NCI-H187 treated with DMSO at 0.1 percent for 48 hours (cell line): ENCODE measurements at places on chromosomes 2 and 18.

DNA sequence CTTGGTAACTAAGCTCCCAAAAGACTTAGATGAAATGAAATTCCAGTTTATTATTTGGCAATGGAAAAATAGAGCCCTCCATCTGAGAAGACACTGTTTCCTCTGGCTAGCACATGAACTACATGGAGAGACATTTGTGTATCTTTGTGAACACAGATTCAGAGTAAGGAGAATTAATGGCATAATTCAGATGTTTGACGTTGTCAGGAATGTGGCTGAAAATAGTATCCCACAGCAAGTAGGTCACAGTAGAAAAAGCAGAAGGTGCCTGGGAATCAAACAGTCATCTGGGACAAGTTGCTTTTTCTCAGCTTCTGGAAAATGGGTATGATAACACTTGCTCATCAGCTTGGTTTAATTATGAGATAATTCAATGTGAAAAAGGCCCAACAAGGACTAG is 288.6 kb downstream of the PTPRM start:
- DNase-seq, result no peak

DNA sequence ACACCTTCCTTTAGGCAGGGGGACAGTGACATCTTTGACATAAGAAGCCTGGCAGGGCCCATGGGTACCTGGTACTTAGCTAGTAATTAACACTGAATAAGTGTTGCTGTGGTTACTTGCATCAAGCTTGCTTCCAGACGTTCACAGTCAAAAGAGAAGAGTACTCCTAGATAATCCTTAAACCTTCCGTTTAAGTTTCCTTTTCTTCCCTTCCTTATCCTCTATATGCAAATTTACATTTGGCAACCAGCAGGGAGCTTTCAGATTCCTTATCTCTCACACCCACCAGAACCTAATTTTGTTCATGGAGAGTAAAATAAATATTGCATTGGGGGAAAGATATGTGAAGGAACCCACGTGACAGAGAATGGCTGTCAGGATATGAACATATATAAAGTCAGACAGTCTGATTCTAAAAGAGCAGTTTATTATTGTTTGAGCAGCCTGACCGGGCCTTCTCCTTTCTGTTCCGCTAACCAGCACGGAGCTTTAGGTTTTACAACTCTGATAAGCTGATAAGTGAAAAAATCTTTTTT is 7.8 kb upstream of the RAB31 start:
- no peak for DNase-seq

GRCh38 chr18:12393998-12394397 is 13.7 kb upstream of the PRELID3A start:
- DNase-seq, result no peak

DNA sequence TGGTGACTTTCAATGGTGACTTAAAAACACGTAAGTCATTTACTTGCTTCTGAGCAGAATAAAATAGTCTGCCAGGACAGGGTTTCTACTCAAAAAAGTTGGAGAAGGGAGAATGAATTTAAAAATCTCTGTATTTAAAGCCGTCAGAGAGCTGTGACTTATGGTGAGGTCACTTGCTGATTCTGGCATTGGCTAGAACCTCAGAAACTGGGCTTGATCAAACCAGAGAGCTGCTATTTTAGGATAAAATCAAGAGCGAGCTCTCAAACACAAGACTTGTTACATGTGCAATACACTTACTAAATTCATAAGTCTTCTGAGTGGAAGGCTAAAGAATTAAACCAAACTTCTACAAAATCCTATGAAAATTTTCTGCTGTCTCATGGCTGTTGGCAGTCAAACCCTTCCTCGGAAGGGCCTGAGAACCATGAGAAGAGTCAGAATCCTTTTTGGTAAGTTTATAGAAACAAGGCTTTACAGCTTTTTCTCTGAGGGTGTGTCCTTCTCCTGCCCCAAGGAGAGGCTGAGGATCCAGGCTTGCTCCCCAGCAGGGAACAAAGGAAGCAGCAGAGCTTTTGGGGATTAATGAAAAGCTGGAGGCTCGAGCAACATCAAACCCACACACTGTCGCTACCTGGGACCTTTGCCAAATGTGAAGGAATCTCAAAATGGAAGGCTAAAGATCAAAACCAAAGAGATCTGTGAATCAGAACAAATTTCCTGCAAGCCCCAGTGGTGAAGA is 816.4 kb downstream of the SOCS6 start:
- DNase-seq, result no peak

- DNase-seq, result no peak
These were observed 2.0 kb downstream of the RDH14 start for GRCh38 chr2:18558458-18558857.

GRCh38 chr2:15511686-15512085 is 49.4 kb downstream of the NBAS start:
- no peak for DNase-seq

- no peak for DNase-seq
These were observed at the start of gene B4GALT6 for GRCh38 chr18:31684279-31685096. B4GALT6 (minus strand) TSS chr18:31684581; CDS start chr18:31684426, 155 bp downstream.

GRCh38 chr2:216294305-216294704 is 78.0 kb downstream of the MARCHF4 start:
- DNase-seq, result no peak
